Fibroblast of villous mesenchyme (primary cell): ENCODE measurements at places on chromosomes 4 and X. TPM values are rescaled to one million over a fixed set of nuclear protein-coding genes. Genes with fewer than 3 reads are reported as not detected.

ODAM gene
- not detected in 2 replicates for total RNA-seq

GAGE12F gene
- not detected in 2 replicates for total RNA-seq

ESX1 gene
- not detected in 2 replicates for total RNA-seq

COX7B gene
- 195 and 196 TPM in 2 replicates for total RNA-seq

ARHGAP6 gene
- total RNA-seq = 1.7 and 1.9 TPM in 2 replicates

GPC4 gene
- total RNA-seq = 0.86 and 2.3 TPM in 2 replicates

SMR3B gene
- total RNA-seq = not detected in 2 replicates

GABRG1 gene
- total RNA-seq = not detected in 2 replicates

DNA sequence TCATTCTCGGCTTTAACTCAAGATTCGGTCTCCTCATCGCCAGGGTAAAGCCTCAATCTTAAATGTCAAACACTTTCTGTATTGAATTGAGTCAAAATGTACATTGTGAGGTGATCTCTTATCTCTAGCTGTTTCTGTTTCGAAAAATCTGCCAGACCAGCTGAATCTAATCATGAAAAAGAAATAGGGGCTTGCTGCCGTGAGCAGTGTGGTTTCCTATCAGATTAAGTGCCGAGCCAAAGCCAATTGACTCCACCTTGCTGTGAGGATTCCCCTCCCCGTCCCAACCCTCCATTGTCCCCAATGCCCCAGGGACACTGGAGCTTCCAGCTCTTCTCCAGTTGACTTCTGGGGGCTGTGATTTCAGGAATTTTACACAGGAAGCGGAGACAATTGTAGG is 12.5 kb upstream of the CRLF2 start:
- no peak for DNase-seq

DNA sequence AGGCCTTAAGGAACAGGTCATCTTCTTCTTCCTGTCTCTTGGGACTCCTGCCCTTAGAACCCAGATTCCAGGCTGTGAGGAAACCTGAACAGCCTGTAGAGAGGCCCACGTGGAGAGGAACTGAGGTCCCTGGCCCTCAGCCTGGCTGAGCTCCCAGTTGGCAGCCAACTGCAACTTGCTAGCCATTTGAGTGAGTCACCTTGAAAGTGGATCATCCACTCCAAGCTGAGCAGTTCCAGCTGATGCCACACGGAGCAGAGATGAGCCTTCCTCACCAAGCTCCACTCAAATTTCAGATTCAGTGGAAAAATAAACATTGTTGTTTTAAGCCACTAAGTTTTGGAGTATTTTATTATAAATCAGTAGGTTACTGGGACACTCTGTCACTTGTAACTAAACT is 392.5 kb downstream of the BCOR start:
- DNase-seq = peak; percentile 60

DNA sequence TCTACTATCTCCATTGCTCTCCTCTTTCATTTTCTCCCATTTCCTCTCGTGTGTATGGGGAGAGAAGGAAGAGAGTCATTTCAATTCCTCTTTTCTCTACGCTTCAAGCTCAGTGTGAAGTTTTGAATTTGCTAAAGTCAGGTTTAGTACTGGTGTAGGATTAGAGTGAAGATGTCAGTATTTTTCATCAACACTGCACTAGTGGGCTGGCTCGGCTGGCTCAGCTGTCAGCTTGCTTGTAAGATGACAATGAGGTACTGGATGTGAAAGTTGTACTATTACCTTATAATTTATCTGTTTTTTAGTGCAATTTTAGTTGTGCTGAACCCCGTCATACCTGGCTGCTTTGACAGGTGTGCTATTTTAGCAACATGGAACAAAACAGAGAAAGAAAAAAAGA is 2.1 kb upstream of the SH2D1A start:
- DNase-seq = no peak

DNA sequence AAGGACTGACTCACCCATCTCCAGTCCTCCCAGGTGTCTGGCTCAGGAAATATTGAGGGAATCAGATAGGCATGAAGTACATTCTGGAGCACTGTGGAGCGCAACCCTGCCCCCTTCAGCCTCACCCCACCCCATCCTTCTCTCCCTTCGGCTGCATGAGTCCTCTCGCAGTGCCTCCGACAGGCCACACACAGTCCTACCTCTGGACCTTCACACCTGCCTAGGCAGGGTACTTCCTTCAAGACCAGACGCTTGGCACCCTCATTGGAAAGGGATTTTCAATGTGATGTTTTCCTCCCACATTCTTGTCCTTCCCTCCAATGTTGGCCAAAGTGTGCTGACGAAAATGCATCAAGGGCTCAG is 26.8 kb upstream of the PPP2R2C start:
- no peak for DNase-seq
